CD4-positive, alpha-beta memory T cell (primary cell): ENCODE measurements at places on chromosomes 4 and X.
A peak's percentile ranks its signal among the peaks of the same experiment; 100 is the strongest.

DNA sequence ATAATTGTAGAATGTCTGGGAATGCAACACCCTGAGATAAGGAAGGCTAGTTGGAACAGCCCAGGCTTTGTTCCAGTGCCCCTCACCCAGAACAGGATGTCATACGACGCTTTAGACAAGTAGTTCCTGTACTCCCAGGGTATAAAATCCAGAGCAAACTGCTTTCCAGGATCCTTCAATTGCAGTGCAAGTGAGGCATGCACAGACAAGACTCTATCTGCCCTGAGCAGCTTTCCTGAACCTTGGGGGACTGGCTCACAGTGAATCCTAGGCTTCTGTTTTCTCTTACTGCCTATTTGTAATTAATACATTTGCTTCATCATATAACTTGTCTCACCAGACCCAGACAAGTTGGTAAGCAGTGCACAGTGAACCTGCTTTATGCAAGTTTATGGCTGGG is 48.4 kb upstream of the IL9R start:
- no peak for DNase-seq

DNA sequence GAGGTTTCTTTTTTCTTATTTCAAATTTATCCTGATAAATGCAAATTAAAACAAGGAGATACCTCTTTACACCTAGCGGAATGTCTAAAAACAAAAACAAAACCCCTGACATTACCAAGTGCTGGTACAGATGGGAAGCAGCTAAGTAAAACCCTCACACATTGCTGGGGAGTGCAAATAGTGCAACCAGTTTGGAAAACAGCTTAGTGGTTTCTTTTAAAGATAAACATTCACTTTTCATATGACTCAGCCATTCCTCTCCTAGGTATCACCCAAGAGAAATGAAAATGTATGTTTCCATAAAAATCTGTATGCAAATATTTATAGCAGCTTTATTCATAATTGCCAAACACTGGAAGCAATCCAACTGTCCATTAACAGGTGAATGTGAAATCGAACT is 84.1 kb upstream of the HELT start:
- DNase-seq = no peak

DNA sequence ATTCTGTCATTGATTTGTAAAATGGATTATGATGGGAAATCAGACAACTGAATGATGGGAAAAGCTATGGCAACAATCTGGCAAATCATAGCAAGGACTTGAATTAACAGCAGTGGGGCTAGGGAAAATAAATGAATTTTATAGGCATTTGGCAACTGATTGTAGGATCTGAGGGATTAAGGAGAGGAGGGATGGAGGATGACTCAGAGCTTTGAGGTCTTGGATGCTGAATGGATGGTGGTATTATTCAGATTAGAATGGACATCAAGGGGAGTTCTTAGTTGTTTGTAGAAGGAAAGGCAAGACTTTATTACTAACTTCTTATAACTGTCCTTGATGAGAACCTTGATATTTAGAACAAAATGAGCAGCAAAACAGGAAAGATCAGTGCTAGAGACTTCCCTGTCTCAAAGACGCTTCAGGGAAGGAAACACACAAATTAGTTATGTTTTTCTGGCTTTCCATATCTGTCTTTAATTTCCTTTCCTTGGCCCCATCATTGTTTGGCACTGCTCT is 51.4 kb upstream of the HHIP start:
- no peak for DNase-seq

- DNase-seq = no peak
These were observed 111.5 kb upstream of the NAP1L5 start for GRCh38 chr4:88809101-88809500.

DNA sequence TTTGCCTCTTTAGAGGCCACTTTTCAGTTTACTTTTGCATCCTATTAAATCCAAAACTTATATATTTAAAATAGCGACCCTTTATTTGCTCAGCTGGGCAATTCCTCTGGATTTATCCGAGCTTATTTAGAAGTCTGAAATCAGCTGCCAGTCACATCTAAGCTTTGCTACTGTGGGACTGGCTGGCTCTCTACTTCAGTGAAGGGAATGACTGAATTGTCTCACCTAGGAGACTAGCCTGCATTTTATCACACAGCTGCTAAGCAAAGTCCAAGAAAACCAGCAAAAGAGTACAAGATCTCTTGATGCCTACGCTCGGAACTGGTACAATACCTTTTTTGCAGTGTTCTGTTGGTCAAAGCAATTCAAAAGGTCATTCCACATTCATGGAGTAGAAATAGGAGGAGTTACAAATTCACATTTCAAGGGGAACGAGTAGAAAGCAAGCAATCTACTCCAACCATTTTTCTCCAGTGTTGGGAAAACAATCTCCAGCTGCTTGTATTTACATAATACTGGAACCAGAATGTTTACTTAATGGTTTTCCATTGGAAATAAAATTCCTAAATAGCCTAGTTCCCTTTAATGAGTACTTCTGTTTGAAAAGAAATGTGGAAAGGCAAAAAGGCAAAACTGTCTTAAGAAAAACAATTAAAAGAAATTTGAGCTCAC is 160.2 kb downstream of the MAGEB5 start:
- DNase-seq = no peak

DNA sequence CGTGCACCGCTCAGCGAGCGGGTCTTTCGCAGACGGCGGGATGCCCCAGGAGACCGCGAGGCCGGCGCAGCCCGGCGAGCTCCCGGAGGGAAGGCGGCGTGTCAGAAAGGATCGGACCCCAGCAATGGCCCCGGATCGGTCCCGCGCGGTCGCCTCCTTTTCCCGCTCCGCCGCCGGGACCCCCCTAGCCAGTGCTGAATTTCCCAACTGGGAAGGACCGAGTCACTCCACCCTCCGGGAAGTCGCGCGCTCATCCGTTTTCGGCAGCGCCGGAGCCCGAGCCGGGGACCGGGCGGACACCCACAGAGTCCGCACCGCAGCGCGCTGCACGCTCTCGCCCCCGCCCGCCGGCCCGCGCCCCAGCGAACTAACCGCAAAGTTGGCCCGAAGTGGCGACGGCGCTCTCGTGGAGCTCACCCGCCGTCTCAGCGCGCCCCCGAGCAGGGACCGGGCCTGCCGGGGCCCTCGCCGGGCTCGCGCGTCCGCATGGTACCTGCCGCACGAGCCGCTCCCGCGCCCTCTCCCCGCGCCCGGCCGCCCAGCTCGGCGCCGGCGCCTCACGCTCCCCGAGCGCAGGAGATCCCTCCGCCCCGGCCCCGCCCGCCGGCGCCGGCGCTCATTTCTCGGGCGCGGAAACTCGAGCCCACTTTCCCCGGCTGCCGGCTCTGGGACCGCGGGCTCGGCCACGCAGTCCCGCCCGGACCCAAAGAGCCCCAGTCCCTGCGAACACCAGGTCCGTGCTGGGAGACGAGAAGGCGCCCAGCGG is at the start of gene FAT1:
FAT1 (minus strand) TSS at position 565 of the 766 bp plus-strand sequence. CDS start 14,029 bp downstream, outside the sequence.
- DNase-seq = no peak

GRCh38 chr4:153060196-153060595 is 124.1 kb downstream of the FHDC1 start:
- no peak for DNase-seq

DNA sequence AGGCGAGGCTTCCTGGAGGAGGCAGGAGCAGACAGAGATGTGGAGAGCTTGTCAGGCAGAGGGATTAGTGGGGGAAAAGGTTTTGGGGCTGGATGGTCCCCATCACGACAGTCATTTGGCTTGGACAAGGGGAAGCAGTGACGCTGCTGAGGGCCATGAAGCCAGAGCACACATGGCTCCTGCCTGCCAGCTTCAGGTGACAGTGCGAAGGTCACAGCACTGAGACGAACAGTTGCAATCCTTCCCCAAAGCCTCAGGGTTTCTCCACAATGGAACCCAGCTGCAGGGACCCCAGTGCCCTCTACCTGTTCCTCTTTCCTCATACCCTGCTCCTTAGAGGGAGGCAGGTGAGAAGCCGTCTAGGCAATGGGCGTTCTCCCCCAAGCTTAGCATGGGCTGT is 110.3 kb downstream of the DRD5 start:
- no peak for DNase-seq

DNA sequence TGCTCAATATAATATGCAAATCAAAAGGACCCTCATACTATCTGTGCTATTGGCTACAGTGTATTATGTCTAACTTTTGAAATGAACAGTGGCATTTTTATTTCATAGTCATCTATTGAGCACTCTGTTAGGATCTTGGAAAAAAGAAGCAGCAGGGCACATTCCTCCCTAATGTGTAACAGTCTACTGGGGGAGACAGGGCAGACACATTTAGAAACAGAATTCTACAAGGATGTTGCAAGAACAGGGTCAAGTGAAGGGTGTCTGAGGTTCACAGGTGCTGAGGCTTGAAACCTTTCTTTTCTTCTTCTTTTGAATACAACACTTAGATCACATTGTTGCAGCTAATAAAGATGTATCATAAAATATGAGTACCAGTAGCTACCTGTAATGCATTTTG is 129.7 kb upstream of the SLC4A4 start:
- DNase-seq = no peak

GRCh38 chr4:113969709-113970334 is 9.6 kb downstream of the ARSJ start:
- no peak for DNase-seq

DNA sequence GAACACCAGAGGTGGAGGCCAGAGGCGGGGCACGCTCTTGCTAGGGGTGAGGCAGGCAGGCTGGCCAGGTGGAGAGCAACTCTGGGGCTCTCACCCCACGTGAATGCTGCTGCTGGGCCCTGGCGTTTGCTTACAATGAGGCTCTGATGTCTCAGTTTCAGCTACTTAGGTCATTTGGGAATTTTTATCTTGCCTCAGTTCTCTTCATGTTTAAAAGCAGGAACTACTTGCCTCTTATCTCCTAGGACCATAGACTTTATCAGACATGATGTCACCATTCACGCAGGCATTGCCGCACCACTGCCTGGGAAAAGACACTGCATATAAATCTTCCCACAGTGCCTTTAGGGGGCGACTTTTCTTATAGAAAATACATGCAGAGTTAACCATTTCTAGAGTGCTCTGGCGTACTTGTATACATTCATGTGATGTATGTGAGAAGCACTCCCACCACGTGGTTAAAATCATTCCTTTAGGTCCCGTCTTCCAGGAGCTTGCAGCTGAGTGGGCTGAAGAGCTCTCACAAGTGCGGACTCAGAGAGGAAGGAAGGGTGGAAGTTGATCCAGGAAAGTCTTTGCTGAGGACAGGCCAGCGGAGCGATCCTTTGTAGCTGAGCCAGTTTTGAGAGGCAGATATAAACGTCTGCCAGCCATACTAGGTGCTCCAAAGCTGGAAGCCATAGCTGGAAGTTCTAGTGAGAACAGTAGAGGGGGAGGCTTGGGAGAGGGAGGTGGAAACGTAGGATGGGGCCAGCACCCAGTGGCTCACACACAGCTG is 84.3 kb upstream of the CLDN34 start:
- no peak for DNase-seq

DNA sequence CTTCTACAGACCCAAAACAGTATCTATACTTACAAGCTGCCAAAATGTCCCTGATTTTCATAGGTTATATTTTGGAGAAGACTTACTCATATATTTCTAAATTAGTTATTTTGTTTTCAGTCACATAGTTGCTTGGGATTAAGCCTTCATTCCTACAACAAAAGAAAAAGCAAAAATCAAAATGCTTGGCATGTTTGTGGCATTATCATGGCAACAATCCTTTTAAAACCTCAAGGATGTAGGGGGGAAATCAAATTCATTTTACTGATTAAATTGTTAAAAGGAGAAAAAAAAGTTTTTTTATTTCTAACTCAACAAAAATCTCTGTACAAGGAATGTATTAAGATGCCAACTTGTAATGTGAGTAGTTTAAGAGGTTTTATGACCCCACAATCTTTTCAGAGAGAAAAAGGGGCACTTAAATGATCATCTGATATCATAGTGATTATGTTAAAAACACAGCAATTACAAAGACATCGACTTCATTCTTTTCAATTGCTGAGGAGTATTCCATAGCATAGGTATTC is 23.5 kb downstream of the TXK start:
- DNase-seq = no peak

GRCh38 chr4:72558655-72559054 is 10.4 kb downstream of the ADAMTS3 start:
- no peak for DNase-seq

- DNase-seq = no peak
These were observed 84.8 kb downstream of the RTL3 start for GRCh38 chrX:78574306-78574705.

GRCh38 chrX:46561824-46562657 is 11.5 kb upstream of the CHST7 start:
- no peak for DNase-seq

DNA sequence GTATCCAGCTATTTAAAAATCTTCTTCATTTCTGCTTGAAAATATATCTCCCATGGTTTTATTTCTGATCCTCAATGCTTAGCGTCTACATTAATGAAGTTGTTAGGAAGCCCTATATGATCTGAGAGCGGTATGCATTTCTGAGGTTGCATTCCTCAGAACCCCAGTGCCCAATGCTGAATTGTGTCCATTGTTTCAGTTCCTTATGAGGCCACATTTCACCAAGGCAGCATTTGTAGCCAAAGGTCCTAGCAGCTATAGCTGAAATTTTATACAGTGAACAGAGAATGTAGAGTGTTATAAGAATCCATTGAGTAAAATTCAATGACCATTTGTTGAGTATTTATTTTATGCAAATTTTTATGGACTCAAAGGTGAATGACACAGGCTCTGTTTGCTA is 209.5 kb downstream of the PCDH7 start:
- no peak for DNase-seq

DNA sequence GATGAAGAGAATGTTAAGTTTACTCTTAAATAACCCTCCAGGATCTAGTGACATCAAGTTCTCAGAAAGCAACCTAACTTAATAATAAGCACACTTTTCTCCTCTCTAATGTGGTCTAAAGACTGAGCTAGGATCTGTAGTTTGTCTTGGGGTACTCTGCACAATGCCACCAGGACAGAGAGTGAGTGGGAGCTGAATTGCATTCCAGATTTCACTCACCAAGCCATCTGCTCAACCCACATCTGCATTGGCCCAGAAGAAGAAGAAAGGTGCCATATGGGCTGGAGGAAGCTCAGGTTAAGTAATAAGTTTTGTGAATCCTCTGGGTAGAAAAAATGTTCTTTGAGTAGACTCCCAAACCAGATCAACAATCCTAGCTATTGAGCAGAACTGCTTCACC is 384.6 kb downstream of the PPP3CA start:
- no peak for DNase-seq

- no peak for DNase-seq
These were observed 295.9 kb upstream of the CASK start for GRCh38 chrX:42219231-42219630.

GRCh38 chr4:7159923-7160322 is 32.4 kb upstream of the SORCS2 start:
- DNase-seq = no peak

GRCh38 chr4:187972135-187972534 is 23.4 kb upstream of the ZFP42 start:
- no peak for DNase-seq

- DNase-seq = no peak
These were observed 59.4 kb upstream of the GK2 start for GRCh38 chr4:79467246-79467932.

GRCh38 chr4:154492288-154492687 is 689 bp upstream of the DCHS2 start:
- DNase-seq = no peak

GRCh38 chr4:152100379-152101201 is 339.8 kb upstream of the GATB start:
- DNase-seq = peak; percentile 91
